Panc1 (cell line): ENCODE measurements at places on chromosomes 11 and 22.

DNA sequence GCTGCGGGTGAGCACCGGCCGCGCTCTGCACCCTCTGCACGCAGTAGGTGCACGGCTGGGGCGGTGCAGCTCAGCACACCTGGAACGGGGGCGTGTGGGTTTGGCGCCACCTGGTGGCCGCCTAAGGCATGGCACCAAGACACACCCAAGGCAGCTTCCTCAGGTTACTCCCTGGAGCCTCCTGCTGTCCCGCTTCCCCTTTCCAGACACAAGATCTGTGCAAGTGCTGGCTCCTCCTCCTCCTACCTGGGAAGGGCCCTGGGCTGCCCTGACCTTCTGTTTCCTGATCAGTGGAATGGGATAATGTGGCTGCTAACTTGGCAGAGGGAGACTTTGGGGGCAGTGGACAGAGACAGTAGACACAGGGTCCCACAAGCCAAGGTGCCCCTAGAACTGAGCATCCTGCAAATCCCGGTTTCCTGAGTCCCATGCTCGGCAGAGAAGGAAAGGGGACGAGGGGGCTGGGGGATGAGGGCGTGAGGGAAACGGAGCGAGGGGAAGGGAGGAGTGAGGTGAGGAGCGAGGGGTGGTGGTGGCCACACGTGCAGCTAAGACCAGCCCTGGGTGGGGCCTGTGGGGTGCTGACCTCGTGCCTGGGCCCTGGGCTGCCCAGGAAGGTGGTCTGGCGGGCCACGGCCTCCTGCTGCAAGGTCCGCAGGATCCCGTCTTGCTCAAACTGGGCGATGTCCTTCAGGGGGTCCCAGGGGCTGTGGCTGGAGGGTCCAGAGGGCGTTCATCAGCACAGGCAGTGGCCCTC, 34.8 kb upstream of the CARS1 start:
- peak; percentile 68 for DNase-seq

DNA sequence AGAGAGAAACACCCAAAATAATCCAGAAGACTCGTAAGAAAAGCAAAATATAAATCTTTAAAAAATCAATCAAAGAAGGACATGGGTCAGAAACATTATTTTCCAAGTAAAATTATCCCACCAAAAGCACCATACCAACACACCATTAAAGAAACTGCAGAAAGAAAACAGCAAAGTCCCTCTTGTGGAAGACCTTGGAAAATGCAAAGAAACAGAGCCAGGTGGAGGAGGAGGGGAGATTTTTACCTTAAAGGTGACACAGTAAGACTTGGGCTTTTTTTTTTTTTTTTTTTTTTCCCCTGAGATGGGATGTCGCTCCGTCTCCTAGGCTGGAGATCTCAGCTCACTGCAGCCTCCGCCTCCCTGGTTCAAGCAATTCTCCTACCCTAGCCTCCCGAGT, 123.8 kb downstream of the LARGE1 start:
- no peak for DNase-seq

GRCh38 chr11:26332572-26332915, 614 bp downstream of the ANO3 start:
- DNase-seq = no peak

DNA sequence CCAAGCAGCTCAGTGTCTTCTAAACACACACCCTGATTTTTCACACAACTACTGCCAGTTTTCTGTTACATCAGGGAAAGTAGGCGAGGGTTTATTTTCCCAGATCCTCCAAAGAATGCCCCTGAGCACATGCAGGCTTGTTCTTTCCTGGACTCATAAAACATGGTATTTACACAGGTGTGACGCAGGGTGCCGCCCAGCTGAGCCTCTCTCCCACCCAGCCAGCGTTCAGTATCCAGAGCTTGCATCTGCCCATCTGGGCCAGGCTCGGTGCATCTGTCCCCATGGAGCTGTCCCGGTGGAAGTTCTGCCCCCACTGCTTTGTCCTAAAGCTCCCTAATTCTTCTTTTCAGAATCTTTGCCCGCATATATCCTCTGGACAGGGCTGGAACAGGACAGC, 44.8 kb upstream of the ISX start:
- no peak for DNase-seq

GRCh38 chr11:294780-295179, 4.5 kb downstream of the IFITM5 start:
- no peak for DNase-seq

- DNase-seq = no peak
Measured at GRCh38 chr11:70555078-70555477, 156.7 kb downstream of the CTTN start.

DNA sequence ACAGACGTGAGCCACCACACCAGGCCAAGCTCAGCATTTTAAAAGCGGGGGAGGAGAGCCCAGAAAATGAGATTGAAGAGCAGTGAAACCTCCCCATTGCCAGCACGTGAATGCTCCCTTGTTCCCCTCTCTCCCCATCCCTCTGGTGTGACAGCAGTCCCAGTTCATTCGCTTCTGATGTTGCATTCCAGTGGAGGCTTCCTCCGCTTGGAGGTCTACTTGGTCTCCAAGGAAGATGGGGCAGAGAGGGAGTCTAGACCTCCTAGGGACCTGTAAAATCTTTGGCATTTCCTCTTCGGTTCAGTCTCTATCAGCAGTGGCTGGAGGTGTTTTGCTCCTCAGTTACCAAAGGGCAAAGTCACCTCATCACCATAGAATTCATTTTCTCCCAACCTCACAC, 30.2 kb upstream of the EP300 start:
- no peak for DNase-seq
